ENCODE measurements at places on chromosomes 2 and 18. TPM values are rescaled to one million over a fixed set of nuclear protein-coding genes. Genes with fewer than 3 reads are reported as not detected.

DNA sequence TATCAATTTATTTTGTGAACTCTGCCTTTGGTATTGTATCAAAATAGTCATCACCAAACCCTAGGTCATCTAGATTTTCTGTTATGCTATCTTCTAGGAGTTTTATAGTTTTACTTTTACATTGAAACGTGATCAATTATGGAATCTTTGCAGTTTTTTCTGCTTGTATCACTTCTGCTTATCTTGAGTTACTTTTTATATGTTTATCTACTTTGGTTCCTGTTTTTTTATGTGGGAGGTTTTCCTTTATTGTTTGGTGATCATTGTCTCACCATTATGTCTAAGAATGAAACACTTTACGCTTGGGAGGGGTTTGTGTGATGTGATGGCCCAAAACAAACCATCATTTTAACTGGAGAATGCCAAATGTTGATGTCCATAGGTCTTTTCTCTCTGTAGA lies 261.2 kb downstream of the SPAG16 start:
- DNase-seq: no peak
- no peaks in the 10 kb centered on the region for H3K27me3 ChIP-seq
- no peak overlapping the region for H3K4me3 ChIP-seq
- H3K27ac ChIP-seq: no peak overlapping the region
- H3K36me3 ChIP-seq: no peaks in the 10 kb centered on the region

DNA sequence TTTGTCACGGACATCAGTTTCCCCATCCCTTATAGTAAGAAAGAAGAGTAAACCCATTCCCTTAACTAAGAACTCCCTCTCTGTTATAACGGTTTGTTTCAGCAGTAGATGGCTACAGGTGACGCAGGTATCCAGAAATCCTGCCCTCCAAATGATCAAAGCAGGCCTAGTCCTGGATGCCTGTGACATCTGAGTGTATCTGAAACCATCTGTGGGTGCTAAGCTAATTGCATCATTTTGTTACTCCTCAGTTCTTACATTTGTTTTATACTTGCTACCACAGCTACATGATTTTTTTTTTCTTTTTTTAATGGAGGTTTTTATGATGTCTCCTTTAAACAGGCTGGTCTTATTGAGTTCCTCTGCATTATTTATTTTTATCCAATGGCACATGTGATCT lies 55.1 kb downstream of the AAK1 start:
- H3K4me3 ChIP-seq: no peak overlapping the region
- no peaks in the 10 kb centered on the region for H3K36me3 ChIP-seq
- H3K27me3 ChIP-seq: no peaks in the 10 kb centered on the region
- H3K4me1 ChIP-seq: no peaks in the 10 kb centered on the region
- no peak for DNase-seq

DNA sequence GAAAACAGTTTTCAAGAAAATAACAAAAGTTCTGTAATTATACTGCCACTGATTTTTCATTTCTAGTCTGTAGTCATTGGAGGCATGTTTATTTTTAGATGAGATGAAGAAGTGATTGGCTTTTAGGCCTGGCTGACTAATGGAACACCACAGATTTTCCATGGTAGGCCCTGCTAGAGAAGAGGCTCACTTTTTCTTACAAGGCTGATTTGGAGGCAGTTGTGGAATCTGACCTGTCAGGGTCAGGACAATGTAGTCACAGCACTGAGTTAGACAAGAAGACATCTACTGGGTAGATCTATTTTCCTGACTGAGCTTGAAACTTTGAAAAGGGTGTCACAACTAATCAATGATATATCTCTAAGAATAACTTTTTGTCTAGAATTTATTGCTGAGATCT lies 43.9 kb downstream of the KDM3A start:
- H3K36me3 ChIP-seq: peaks cover 89% of the 10 kb centered on the region
- no peak for DNase-seq
- no peak overlapping the region for H3K4me3 ChIP-seq
- peaks cover 10% of the 10 kb centered on the region for H3K4me1 ChIP-seq

GRCh38 chr2:152542337-152542994 lies 174.8 kb downstream of the PRPF40A start:
- no peak overlapping the region for H3K4me3 ChIP-seq
- no peaks in the 10 kb centered on the region for H3K36me3 ChIP-seq
- H3K4me1 ChIP-seq: peaks cover 32% of the 10 kb centered on the region
- DNase-seq: no peak

GRCh38 chr2:96856776-96857666 lies 795 bp downstream of the ANKRD39 start:
- no peaks in the 10 kb centered on the region for H3K27me3 ChIP-seq
- H3K27ac ChIP-seq: peak overlapping the region; percentile 91
- peak; percentile 45 for DNase-seq
- H3K4me3 ChIP-seq: peak overlapping the region; percentile 67
- no peaks in the 10 kb centered on the region for H3K36me3 ChIP-seq
- H3K4me1 ChIP-seq: peaks cover 10% of the 10 kb centered on the region

DNA sequence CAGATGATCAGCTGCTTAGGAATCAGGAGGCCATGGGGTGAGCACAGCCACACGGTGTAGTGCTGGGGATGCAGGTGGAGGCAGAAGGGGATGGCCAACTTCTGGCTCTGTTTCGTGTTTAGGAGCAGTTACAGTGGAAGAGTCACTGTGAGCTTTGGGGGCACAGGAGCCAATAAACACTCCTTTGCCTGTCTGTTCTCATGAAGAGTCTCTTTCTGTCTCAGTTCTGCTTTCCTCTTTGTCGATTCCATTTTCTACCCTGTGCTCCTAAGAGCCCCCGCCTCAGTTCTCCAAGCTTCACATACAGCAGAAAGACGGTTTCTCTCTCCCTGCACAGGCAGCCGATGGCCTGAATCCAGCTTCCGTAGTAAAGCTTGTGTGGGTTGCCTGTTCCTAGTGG lies 21.0 kb upstream of the RRM2 start:
- no peaks in the 10 kb centered on the region for H3K36me3 ChIP-seq
- H3K27me3 ChIP-seq: no peaks in the 10 kb centered on the region
- no peak overlapping the region for H3K27ac ChIP-seq

GRCh38 chr18:33466822-33467221 lies 26.3 kb upstream of the CCDC178 start:
- no peak overlapping the region for H3K4me3 ChIP-seq
- no peak overlapping the region for H3K27ac ChIP-seq
- H3K27me3 ChIP-seq: no peaks in the 10 kb centered on the region
- no peak for DNase-seq

GRCh38 chr2:233815861-233816260 lies 37.7 kb downstream of the MROH2A start:
- H3K27ac ChIP-seq: no peak overlapping the region
- no peaks in the 10 kb centered on the region for H3K27me3 ChIP-seq
- H3K4me3 ChIP-seq: no peak overlapping the region
- DNase-seq: no peak
- no peaks in the 10 kb centered on the region for H3K36me3 ChIP-seq

Gene CRIM1
- 134 TPM for total RNA-seq

Gene TLX2
- not detected for total RNA-seq

Gene SH3RF3
- 1.9 TPM for total RNA-seq

Gene ITPRIPL1
- total RNA-seq: not detected

DNA sequence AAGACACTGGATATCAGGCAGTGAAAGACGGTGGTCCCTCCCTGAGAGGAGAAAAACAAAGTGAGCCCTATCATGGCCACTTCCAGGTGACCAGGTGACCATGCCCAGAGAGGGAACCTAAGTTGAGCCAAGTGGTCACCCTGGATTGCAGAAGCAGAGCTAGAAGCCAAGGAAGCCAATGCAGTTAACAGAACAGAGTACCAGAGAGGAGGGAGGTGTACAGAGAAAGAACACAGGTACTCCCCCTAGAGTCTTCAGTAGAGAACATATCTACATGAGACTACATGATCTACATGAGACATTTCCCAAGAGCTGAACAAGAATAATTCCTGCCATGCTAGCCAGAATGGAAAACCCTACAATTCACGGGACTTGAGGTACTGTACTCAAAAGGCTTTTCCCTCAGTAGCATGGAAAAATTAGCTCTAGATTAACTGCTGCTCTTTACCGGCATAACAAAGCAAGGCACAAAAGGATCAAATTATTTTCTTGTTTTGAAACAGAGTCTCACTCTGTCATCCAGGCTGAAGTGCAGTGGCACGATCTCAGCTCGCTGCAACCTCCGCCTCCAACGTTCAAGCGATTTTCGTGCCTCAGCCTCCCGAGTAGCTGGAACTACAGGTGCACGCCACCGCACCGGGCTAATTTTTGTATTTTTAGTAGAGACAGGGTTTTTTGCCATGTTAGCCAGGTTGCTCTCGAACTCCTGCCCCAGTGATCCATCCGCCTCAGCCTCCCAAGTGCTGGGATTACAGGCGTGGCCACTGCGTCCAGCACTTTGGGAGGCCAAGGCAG lies 23.5 kb downstream of the ROCK2 start:
- H3K4me3 ChIP-seq: no peak overlapping the region
- DNase-seq: no peak
- H3K27ac ChIP-seq: no peak overlapping the region
- H3K36me3 ChIP-seq: no peaks in the 10 kb centered on the region
- H3K4me1 ChIP-seq: peaks cover 6% of the 10 kb centered on the region

Gene TTC31
- total RNA-seq: 31.4 TPM

DNA sequence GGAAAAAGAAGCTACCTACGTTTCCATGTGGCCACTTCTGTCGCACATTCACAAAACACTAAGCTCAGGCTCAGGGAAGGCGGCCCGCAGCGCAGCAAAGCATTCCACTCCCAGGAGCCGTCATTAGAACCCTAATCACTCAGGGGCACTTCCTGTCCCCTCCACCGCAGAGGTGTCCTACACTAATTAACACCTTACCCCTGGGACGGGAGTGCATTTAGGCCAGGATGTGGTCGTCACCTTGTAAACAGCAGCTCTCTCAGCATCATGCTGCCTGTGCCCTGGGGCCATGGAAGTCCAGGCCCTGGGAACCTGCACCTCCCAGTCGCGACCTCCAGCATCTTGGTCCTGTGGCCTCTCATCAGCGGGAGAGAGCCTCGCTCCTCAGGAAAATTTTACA lies 359.8 kb upstream of the SALL3 start:
- no peaks in the 10 kb centered on the region for H3K27me3 ChIP-seq
- no peaks in the 10 kb centered on the region for H3K4me1 ChIP-seq
- H3K4me3 ChIP-seq: no peak overlapping the region
- no peaks in the 10 kb centered on the region for H3K36me3 ChIP-seq
- H3K27ac ChIP-seq: no peak overlapping the region
- no peak for DNase-seq

- H3K27me3 ChIP-seq: no peaks in the 10 kb centered on the region
- H3K4me1 ChIP-seq: no peaks in the 10 kb centered on the region
- H3K27ac ChIP-seq: no peak overlapping the region
- no peaks in the 10 kb centered on the region for H3K36me3 ChIP-seq
- no peak for DNase-seq
- H3K4me3 ChIP-seq: no peak overlapping the region
Observed at GRCh38 chr18:41150316-41150715, 804.7 kb upstream of the PIK3C3 start.

Gene THSD7B
- not detected for total RNA-seq

DNA sequence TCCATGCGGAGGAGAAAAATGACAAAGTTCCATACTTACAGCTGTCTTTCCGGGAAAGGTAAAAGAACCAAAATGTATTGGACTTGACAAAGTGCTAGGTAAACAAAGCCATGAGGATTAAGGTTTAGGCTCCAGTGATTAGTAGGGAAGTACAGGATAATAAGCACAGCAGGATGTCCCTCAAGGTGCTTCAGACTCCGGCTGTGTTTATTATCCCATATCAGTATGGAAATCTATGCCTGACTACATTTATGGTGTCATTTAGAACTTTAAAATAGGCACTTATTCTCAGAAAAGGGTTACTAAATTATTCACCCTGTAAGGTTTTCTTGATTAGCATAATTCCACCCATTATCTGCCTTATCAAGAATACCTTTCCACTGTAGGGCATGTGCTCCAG lies 136.3 kb upstream of the CCDC68 start:
- H3K4me3 ChIP-seq: no peak overlapping the region
- DNase-seq: no peak
- H3K4me1 ChIP-seq: no peaks in the 10 kb centered on the region
- H3K27me3 ChIP-seq: no peaks in the 10 kb centered on the region
- no peak overlapping the region for H3K27ac ChIP-seq
- H3K36me3 ChIP-seq: no peaks in the 10 kb centered on the region

Gene TUBA3D
- total RNA-seq: not detected

DNA sequence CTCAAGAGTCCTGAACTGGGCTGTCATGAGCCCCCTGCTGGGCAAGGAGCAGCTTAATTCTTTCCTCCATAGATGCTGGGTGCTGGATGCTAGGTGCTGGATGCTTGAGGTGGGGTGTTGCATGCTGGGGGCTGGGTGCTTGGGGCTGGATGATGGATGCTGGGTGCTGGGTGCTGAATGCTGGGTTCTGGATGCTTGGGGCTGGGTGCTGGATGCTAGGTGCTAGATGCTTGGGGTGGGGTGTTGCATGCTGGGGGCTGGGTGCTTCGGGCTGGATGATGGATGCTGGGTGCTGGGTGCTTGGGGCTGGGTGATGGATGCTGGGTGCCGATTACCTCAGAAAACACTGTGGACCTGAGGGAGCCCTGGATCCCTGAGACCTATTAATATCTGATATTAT lies 837.7 kb downstream of the GALR1 start:
- no peaks in the 10 kb centered on the region for H3K4me1 ChIP-seq
- H3K36me3 ChIP-seq: no peaks in the 10 kb centered on the region
- H3K27me3 ChIP-seq: no peaks in the 10 kb centered on the region
- no peak for DNase-seq
- H3K4me3 ChIP-seq: no peak overlapping the region

Gene RUFY4
- 1.9 TPM for total RNA-seq

Gene GALNT1
- 86.8 TPM for total RNA-seq

DNA sequence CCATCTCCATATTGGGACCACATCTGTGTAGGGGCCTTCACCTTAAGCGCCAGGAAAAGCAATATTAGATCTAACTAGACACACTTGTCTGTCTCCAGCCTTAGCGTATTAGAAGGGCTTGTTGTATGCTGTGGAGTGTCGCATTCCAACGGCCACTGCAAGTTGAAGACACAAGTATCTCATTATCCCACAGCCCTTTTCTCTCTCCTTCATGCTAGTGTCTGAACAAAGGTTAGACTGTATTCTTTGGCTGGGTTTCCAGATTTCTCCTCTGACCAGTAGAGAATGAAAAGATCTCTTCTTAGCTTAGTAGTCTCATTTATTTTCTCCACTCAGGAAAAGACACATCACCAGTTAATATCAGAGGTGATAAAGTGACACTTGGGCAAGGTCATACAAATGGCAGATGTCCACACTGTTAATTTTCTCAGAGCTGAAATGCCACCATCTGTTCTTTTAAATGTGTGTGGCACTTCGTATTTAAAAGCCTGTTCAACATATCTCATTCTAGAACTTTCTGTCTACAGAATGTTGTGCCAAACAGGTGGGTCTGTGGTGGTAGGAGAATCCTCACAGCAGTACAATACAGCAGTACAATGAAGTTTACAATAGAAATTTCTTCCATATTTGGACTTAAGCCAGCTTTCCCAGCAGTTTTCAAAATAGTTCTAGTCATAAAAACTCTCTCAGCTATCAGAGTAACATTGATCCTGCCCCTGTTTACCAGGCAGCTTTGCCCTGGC lies 94.0 kb upstream of the ITGA6 start:
- H3K27me3 ChIP-seq: no peaks in the 10 kb centered on the region
- peaks cover 43% of the 10 kb centered on the region for H3K4me1 ChIP-seq
- no peak for DNase-seq
- H3K36me3 ChIP-seq: no peaks in the 10 kb centered on the region
- no peak overlapping the region for H3K27ac ChIP-seq

Gene ASB18
- not detected for total RNA-seq

Gene FBXO15
- not detected for total RNA-seq

All from transverse colon (tissue), 4 donors.